ENCODE measurements at places on chromosomes 16 and 17. TPM values are rescaled to one million over a fixed set of nuclear protein-coding genes. Genes with fewer than 3 reads are reported as not detected.

CYGB gene
- 12.5 TPM for total RNA-seq

ZFP3 gene
- total RNA-seq: 11.7 TPM

ITGAD gene
- total RNA-seq: not detected

KRT12 gene
- total RNA-seq: 50.0 TPM

SLC16A5 gene
- 8.0 TPM for total RNA-seq

CHST5 gene
- total RNA-seq: 1.6 TPM

GP1BA gene
- 0.22 TPM for total RNA-seq

FBXW10 gene
- 0.38 TPM for total RNA-seq

C16orf54 gene
- 0.44 TPM for total RNA-seq

CA7 gene
- total RNA-seq: not detected

CMTM1 gene
- 4.3 TPM for total RNA-seq

CCL7 gene
- total RNA-seq: not detected

GSG1L2 gene
- not detected for total RNA-seq

Measured in camera-type eye (tissue), 1 donor.